Activated CD4-positive, alpha-beta T cell treated with anti-CD3 and anti-CD28 coated beads for 36 hours (primary cell): ENCODE measurements at places on chromosomes 5 and 9. TPM values are rescaled to one million over a fixed set of nuclear protein-coding genes. Genes with fewer than 3 reads are reported as not detected.

DNA sequence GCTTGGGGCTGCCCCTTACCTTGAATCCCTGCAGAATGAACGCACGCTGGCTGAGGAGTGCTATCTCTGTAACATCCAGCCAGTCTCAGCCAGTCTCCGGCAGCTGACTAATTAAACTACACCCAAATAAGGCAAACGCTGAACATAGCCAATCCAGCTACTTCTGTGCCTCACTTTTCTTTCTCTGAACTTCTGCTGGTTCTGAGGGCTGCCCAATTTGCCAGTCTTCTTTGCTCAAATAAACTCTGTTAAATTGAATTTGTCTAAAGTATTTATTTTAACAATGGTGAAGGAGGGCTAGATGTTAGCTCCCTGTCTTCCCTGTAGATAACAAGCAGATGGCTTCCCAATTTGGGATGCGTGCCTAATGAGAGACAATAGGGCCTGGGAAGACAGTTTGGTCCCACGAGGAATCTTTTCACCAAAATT is 154.0 kb upstream of the NFIL3 start:
- no peaks in the 10 kb centered on the region for H3K4me1 ChIP-seq
- no peak overlapping the region for H3K27ac ChIP-seq
- H3K4me3 ChIP-seq: no peak overlapping the region

DNA sequence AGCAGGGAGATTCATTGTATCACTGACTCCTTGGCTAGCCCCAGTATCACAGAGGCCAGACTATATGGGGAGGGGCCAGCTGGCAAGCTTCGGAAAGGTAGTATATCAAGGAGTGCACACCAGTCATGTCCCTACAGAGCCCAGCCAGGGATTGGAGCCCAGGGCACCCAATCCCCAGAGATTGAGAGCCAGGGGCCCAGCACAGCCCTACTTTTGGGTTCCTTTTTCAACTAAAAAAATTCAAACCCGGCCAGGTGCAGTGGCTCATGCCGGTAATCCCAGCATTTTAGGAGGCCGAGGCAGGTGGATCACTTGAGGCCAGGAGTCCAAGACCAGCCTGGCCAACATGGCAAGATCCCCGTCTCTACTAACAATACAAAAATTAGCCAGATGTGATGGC is 5.4 kb upstream of the MYORG start:
- H3K4me1 ChIP-seq: peaks cover 24% of the 10 kb centered on the region
- H3K27ac ChIP-seq: no peak overlapping the region

DNA sequence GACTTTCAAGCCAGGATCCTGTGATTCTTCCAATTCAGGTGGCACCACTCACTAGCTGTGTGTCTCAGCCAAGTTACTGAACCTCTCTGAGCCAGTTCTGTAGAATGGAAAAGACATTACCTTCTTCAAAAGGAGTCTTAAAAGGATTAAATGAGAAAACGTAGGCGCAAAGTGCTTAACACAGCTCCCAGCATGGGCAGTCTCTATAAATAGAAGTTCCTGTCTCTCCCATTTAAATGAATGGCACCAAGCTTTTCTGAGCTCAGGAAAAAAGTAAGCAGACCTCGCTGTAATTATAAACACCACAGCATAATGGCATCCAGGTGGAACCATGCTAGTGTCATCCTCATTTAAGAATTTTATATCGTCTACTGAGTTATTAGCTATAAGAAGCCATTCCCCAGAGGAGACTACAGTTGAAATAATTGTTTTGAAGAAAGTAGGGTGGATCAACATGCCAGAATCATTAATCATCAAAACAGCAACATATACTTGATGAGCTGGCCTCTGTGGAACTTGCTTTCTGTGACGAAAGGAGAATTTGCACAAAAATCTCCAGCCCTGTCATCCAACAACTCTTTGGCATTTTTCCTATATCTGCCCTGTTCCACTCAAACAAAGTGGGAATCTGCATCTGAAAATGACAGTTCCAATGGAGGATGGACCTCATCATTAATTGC is 188.9 kb downstream of the SPOCK1 start:
- no peak for DNase-seq
- H3K4me1 ChIP-seq: no peaks in the 10 kb centered on the region
- H3K27me3 ChIP-seq: peaks cover 17% of the 10 kb centered on the region

GRCh38 chr9:119126040-119126439 is 243.2 kb downstream of the BRINP1 start:
- H3K27ac ChIP-seq: no peak overlapping the region
- H3K4me3 ChIP-seq: no peak overlapping the region
- DNase-seq: no peak

- H3K4me1 ChIP-seq: peaks cover 13% of the 10 kb centered on the region
- no peak overlapping the region for H3K27ac ChIP-seq
- no peak overlapping the region for H3K4me3 ChIP-seq
Measured at GRCh38 chr9:7791394-7791793, 8.2 kb downstream of the DMAC1 start.

DNA sequence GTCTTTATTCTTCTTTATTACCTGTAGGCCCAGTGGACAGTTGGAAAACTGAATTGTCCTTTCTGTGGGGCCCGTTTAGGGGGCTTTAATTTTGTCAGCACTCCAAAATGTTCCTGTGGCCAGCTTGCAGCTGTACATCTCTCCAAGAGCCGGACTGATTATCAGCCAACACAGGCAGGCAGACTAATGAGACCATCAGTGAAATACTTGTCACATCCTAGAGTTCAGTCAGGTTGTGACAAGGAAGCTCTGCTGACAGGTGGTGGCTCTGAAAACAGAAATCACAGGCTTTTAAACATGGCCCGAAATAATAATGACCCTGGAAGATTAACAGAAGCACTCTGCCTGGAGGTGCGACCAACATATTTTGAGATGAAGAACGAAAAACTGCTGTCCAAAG is 47.9 kb downstream of the RNF180 start:
- no peak for DNase-seq
- H3K27ac ChIP-seq: no peak overlapping the region
- no peak overlapping the region for H3K4me3 ChIP-seq
- H3K36me3 ChIP-seq: no peaks in the 10 kb centered on the region

DNA sequence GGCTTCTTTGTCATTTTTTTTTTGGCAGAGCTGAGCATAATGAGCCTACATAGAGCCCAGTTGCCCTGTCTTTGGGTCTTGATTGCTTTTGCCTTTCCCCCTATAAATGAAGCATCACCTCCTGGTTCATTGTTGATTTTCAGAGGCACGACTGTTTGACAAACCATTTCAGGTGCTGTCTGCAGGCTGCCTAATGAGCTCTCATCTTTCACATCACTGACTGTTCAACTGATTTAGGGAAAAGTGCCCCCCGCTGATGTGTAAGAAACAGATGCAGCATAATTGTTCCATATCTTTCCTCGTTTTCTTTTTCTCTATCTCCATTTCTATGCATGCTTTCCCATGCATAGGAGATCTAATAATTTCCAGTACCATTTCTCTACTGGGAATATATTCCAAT is 338.6 kb downstream of the TMEM38B start:
- no peaks in the 10 kb centered on the region for H3K4me1 ChIP-seq
- no peak for DNase-seq
- no peak overlapping the region for H3K27ac ChIP-seq
- no peaks in the 10 kb centered on the region for H3K36me3 ChIP-seq
- H3K4me3 ChIP-seq: no peak overlapping the region

- H3K4me3 ChIP-seq: no peak overlapping the region
- H3K36me3 ChIP-seq: peaks cover 6% of the 10 kb centered on the region
- peak overlapping the region; percentile 74 for H3K27ac ChIP-seq
- DNase-seq: peak; percentile 82
Measured at GRCh38 chr9:122807271-122807900, 7.5 kb downstream of the OR1K1 start.

DNA sequence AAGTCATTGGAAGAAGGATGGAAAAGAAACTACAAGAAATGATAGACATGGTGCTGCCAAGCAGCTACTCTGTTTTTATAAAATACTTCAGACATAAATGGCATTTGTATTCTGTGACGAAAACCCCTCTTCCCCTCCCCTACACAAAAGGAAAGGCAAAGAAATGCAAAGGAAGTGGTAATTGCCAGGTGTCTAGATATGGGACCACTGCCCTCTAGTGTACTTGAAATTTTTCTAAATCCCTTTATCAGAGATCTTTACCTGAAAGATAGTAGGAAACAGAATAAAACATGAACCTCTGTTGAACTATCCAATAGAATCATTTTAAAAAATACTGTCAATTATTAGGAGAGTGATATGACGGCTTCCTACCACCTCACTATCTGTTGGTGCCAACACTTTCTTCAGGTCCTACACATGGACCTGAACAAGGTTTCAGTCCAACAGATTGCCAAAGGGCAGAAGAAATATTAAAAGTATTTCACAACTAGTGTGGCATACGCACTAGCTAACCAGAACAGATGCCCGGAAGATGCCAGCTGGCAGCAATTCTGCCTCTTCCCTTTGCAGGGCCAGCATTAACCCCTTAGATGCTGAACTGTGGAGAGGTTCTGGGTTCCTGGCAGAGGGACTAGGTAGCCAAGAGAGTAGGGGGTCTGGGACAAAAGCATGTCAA is 104.1 kb downstream of the TSSK1B start:
- DNase-seq: peak; percentile 13
- H3K36me3 ChIP-seq: no peaks in the 10 kb centered on the region
- H3K27ac ChIP-seq: peak overlapping the region; percentile 17
- peaks cover 11% of the 10 kb centered on the region for H3K4me1 ChIP-seq
- no peaks in the 10 kb centered on the region for H3K27me3 ChIP-seq

- no peaks in the 10 kb centered on the region for H3K4me1 ChIP-seq
- H3K4me3 ChIP-seq: no peak overlapping the region
- H3K27me3 ChIP-seq: peaks cover 2% of the 10 kb centered on the region
Measured at GRCh38 chr9:110410961-110411360, 73.3 kb upstream of the TXNDC8 start.

- no peaks in the 10 kb centered on the region for H3K27me3 ChIP-seq
- no peak overlapping the region for H3K4me3 ChIP-seq
- no peak for DNase-seq
- H3K4me1 ChIP-seq: peaks cover 5% of the 10 kb centered on the region
- H3K27ac ChIP-seq: no peak overlapping the region
Measured at GRCh38 chr5:95778713-95779436, 43.7 kb downstream of the GLRX start.

DNA sequence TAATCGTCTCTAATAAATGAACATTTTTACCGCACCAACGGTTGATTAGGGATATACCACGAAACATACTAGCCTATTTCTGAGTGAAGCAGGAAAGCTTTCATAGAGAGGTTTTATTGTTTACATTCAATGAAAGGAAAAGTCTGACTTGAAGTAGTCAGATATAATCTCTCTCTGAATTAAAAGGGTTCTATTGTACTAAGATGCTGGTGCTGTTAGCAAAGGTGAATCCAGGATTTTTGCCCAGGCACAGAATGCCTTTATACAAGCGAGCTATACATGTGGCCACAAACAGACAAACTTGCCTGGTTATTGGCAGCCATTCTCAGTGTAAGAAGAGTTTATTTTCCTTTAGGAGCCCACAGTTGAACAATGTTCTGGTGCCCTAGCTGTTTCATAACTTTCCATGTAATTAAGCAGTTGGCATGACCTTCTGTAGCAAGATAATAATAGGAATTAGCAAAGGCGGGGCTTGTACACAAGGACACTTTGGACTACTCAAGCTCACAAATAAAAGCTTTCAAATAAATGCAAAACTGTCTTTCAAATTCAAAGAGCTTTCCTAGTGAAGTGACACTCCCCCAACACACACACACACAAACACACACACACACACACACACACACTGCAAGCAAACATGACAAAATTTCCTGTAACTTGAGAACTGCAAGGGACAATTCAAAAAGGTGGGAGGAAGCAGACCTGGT is 198.7 kb upstream of the MAP3K1 start:
- no peak overlapping the region for H3K4me3 ChIP-seq
- H3K27me3 ChIP-seq: no peaks in the 10 kb centered on the region
- H3K36me3 ChIP-seq: peaks cover 5% of the 10 kb centered on the region
- H3K4me1 ChIP-seq: peaks cover 53% of the 10 kb centered on the region
- DNase-seq: no peak
- H3K27ac ChIP-seq: no peak overlapping the region

DNA sequence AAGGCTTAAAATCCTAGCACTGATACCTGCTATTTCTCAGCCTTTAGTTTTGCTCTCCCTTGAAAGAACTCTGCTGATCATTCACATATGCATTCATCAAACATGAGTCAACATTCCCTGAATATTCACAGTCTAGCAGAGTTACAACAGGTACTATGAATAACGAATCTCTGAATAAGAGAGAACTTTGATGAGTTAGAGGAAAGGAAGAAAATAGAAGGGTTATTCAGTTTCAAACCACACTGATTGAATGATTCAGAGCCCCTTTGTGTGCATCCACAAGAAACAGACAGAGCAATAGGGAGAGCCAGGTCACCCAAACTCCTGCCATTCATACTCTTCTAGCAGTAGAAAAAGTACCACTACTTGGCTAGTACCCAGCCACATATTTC is 36.0 kb downstream of the FOXD1 start:
- H3K27ac ChIP-seq: no peak overlapping the region
- peaks cover 51% of the 10 kb centered on the region for H3K27me3 ChIP-seq
- no peaks in the 10 kb centered on the region for H3K36me3 ChIP-seq
- H3K4me1 ChIP-seq: no peaks in the 10 kb centered on the region
- H3K4me3 ChIP-seq: no peak overlapping the region
- DNase-seq: no peak

GRCh38 chr5:90911169-90911568 is 352.6 kb downstream of the ADGRV1 start:
- no peaks in the 10 kb centered on the region for H3K36me3 ChIP-seq
- DNase-seq: no peak
- no peak overlapping the region for H3K4me3 ChIP-seq
- H3K27me3 ChIP-seq: peaks cover 15% of the 10 kb centered on the region
- no peaks in the 10 kb centered on the region for H3K4me1 ChIP-seq

DNA sequence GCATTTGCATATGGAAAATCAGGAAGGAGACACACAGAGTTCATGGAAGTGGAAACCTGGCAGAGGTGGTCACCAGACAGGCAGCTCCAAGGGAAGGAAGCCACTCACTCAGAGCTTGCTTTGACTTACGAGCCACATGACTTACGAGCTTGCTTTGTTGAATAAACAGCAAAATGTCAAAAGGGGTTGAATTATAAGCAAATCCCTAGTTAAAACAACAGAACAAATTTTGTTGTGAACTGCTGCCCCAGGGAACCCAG is 164.3 kb downstream of the SYK start:
- no peak for DNase-seq
- no peaks in the 10 kb centered on the region for H3K36me3 ChIP-seq
- H3K27me3 ChIP-seq: peaks cover 24% of the 10 kb centered on the region
- H3K27ac ChIP-seq: no peak overlapping the region

GRCh38 chr9:137014776-137015539 is 13.1 kb downstream of the ABCA2 start:
- H3K36me3 ChIP-seq: no peaks in the 10 kb centered on the region
- H3K27ac ChIP-seq: no peak overlapping the region
- H3K4me3 ChIP-seq: no peak overlapping the region
- H3K4me1 ChIP-seq: no peaks in the 10 kb centered on the region
- DNase-seq: no peak
- H3K27me3 ChIP-seq: no peaks in the 10 kb centered on the region

EIF4E1B gene
- total RNA-seq: not detected

PAEP gene
- total RNA-seq: not detected

MGAT4B gene
- 52.4 TPM for total RNA-seq

NR5A1 gene
- total RNA-seq: not detected

KLHL9 gene
- total RNA-seq: 14.7 TPM

DBH gene
- not detected for total RNA-seq

PKD2L2 gene
- total RNA-seq: 0.30 TPM

MARCHF11 gene
- not detected for total RNA-seq

HRCT1 gene
- total RNA-seq: not detected

NUTM2F gene
- total RNA-seq: not detected

BRINP1 gene
- not detected for total RNA-seq

FCN2 gene
- not detected for total RNA-seq
